Epithelial cell of esophagus (primary cell): ENCODE measurements at places on chromosomes 3 and 15.
A peak's percentile ranks its signal among the peaks of the same experiment; 100 is the strongest.

GRCh38 chr3:3825035-3825434 lies 25.8 kb downstream of the LRRN1 start:
- DNase-seq, result no peak

DNA sequence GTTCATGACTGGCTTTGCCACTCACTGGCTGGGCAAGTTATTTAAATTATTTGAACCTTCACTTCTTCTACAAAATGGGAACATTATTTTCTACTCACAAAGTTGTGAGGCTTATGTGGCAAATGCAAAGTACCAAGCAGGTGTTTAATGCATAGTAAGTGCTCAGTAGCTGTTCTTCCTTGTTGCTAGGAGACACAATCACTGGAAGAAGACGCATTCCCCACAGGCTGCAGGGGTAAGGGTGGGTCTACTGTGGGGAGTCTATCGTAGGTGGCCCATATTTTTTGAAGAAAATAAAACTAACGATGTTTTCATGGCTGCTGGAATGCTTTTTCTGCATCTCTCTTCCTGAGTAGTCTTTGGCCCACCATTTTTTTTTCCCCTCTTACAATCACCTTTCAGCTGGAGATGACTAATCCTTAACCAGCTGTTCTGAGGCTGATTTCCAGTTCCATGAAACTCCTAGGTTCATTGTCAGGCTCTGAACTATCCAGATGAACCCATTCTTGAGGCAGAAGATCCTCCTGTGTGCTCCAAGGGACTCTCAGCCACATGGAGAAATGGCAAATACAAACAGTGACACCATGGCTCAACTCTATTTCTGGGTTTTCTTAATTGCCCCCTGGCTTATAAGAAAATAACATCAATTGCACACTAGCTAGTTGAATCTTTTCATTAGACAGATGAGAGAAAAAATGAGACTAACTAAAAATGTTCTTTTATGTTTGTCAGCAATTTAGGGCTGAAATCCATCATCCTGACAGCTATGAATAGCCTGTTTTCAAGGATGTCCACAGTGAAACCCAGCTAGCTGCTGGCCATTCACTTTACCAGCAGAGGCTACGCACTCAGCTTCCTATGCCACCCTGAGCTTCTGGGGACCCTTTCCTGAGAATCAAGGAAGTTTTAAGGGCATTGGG lies 108.3 kb upstream of the ETV5 start:
- no peak for DNase-seq

DNA sequence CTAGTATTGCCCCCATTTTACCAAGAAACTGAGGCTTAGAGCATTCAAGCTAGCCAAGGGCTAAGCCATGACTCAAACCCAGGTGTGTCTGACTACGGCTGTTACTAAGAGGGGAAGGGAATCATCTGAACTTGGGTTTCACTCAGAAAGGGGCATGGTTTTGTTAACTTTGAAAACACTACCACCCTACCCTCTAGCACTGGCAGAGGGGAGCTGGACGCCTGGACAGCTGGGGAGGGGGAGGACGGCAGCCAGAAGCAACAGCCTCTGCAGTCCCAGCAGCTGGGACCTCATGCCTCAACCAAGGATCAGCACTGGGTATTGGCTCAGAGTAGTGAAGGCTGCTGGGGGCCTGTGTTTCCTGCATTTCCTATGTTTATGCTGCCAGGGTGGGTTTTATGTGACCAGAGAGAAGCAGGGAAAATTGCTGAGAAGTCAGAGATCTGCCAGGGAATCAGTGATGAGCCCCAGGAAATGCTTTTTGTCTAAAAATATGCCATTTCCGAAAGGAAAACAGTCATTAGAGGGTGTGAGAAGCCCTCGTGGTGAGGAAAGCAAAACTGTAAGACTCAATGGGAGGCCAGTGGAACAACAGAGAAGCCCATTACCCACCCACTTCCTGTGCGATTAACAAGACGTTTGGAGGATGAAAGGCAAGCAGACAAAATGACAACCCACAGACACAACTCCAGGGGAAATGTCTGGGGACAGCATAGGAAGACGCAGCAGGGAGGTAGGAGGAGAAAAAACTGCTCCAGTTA lies 41.2 kb downstream of the LIPC start:
- peak; percentile 83 for DNase-seq

DNA sequence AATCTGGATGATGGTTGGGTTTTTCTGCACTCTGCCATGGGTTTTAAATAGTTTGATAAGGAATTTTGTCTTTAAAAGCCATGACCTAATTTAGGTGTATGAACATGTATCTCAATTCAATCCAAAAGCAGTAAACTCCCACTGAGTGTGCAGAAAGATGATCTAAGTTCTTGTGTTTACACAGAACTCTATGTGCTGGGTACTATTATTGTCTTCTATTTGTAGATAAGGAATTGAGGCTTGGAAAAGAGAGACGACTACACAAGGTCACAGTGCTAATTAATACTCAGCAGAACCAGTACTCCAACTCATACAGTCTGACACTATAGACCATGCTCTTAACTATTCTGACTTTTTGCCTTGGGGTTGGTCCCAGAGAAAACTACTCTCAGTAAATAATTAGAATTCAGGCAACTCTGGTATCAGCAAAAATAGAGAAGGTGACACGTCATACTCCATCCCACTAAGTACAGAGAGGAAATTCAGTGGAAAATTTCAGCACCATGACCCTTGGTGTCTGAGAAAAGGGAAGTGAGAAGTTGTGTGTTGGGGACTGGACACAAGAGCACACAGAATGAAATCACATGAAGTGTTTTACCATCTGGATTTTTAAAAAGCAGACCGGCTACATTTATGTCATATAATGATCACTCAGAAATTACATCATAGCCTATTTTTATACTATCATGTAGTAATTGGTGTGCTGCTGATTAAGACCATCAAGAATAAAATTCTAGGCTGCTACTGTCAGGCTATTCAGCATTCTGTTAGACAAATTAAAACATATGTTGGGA lies 18.3 kb upstream of the MYH15 start:
- no peak for DNase-seq

GRCh38 chr15:85777250-85778106 lies 17.2 kb downstream of the KLHL25 start:
- DNase-seq, result no peak

GRCh38 chr3:11386465-11387113 lies 114.4 kb downstream of the ATG7 start:
- no peak for DNase-seq

- DNase-seq, result peak; percentile 75
Observed at GRCh38 chr15:52078876-52079700, 33.5 kb downstream of the BCL2L10 start.

DNA sequence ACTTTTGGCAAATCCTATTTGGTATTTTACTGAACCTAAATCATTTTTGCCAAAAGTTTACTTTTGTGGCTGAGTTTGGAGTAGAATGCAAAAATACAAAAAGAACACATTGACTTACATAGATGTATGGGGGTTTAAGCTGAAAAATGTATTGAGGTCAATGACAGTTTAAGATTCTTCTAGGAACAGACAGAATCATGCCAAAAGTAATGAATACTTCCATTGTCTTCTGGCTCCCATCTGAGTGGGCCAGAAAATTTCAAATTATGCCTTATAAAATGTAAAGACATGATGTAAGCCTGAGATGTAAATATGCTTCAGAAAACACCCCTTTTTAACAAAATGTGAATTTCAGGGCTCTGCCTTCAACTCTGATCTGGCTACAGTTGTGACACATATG lies 375.1 kb upstream of the DPH6 start:
- DNase-seq, result no peak

DNA sequence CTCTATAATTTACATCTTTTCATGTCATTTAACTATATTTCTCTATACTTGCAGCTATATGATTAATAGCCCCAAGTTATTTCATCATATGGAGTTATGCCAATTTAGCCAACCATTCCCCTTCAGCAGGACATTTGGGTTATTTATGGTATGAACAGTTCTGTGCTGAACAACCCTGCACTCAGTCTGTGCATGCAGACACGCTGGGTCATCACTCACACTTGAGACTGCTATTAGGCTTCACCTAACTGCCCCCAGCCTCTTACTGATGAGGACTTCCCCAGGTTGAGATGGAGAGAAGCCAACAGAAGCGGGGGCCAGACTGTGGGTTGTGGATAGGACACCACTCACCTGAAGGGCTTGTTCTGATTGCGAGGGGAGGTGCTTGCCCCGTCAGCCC lies 7.3 kb downstream of the TADA3 start:
- no peak for DNase-seq

- peak; percentile 22 for DNase-seq
Observed at GRCh38 chr3:59386165-59386564, 336.3 kb upstream of the CFAP20DC start.

- DNase-seq, result no peak
Observed at GRCh38 chr15:49188933-49189332, 18.9 kb downstream of the GALK2 start.

DNA sequence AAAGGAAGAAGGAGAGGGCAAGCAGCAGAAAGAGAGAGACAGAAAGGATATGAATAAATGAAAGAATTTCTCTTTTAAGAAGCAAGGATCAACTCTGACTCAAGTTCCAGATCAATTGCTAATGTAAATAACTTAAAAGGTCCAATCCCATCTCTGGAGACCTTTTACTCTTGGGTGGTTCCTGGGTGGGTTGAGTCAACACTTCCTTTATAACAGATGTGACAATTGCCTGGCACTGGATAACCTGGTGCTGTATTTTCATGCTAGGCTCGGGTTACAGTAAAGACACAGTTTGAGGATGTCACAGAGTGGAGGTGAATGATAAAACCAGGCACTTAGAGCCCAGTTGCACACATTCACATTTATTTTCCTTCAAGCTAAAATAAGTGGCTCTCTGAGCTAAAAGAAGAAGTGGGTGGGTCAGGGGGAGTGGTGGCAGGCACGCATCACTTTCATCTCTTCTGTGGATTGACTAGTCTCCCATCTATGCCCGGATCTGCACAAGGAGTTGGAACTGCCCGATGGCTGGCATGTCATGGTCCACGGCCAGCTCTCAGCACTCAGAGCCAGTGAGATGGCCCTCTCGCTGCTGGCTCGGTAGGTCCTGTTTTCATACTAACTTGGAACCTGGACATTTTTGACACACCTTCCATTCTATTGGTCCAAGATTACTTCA lies 465.8 kb downstream of the FOXP1 start:
- DNase-seq, result no peak

DNA sequence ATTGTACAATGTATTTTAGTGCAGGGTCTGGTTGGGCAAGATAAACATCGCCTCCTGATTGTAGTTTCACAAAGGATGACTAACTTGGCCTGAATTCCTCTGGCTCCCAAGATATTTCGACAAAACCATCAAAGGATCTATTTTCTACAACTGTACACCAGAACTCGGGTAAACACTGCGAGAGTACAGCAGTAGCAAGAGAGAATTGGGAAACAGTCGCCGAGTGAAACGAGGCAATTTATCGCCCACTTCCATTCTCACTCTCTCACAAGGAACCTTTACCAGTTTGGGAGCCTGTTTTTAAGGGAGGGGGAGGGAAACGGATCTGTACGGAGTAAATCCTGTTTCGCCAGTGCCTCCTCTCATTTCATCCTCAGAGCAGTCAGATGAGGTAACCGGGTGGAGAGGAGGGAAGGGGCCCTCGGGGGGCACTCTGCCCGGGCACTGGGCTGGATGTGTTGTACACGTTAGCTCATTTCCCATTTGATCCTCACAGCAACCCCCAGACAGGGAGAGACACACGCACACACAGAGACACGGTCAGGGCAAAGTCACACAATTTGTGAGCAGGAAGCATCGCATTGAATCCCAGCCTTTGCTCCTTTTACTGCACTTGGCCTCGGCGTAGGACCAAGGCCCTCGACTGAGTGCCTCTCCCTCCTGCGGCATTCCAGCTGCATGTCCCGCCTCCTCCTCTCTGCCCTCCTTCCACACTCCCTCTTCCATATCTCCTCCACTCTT lies 120.1 kb downstream of the LIPC start:
- peak; percentile 78 for DNase-seq

DNA sequence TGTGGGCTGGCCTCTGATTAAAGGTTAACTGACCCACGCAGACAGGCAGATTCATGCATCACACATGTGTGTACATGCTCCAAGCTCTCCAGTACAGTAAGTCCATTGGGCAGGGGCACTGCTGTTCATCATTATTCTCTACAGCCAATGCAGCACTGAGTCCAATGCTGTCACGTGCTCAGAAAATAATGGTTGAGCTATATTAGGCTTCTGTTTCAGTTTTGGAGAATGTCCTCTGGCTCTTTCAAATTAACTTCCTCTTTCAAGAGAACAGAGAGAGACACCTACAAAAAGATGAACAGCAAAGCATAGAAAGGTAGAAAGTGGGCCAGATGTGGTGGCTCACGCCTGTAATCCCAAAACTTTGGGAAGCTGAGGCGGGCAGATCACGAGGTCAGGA lies 202.6 kb downstream of the MEX3B start:
- no peak for DNase-seq

- DNase-seq, result peak; percentile 97
Observed at GRCh38 chr15:63476229-63476632, 28.2 kb upstream of the USP3 start.

DNA sequence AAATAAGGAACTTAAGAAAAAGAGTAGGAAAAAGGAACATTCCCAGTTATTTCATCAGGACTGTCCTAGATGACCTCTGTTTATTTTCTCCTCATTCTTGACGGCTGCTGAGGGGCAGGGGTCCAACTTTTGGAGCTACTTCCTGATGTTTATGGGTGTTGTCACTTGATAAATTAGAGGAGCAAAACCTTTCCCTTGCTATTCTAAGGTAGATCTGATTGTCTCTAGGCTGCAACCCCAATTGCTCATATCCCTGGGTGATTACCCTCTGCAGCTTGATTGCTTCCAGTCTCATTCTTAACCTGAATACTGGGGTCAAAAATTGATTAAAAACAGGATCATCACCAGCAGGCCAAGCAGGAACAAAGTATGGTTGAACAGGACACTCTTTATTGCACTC lies 311.0 kb upstream of the NDN start:
- DNase-seq, result no peak

- DNase-seq, result peak; percentile 39
Observed at GRCh38 chr3:45923755-45924154, 19.5 kb upstream of the CXCR6 start.

DNA sequence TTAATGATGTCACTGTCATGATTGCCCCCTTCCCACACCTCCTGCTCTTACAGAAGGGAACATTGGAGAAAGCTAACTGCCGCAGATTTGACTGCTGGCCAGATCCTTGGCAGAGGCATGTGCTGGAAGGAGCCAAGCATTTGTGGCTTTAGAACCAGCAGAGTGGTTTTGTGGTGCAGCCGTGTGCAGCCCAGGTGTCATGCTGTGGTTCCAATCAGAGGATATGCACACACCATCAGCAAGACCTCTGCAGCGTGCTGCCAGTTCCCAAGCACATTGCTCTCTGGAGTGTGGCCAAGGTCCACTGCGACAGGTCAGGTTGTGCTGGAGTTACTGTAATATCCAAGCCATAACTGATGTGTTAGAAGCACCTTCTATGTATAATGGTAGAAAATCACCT lies 61.6 kb downstream of the OTOL1 start:
- DNase-seq, result no peak

- no peak for DNase-seq
Observed at GRCh38 chr15:35111861-35112260, 26.8 kb upstream of the NANOGP8 start.

GRCh38 chr15:67409175-67409574 lies 111.8 kb upstream of the C15orf61 start:
- DNase-seq, result no peak

GRCh38 chr15:73892446-73893226 lies 19.3 kb downstream of the TBC1D21 start:
- no peak for DNase-seq

- DNase-seq, result no peak
Observed at GRCh38 chr3:172746475-172746874, 4.1 kb upstream of the ECT2 start.

- peak; percentile 40 for DNase-seq
Observed at GRCh38 chr3:150376001-150376848, 31.9 kb upstream of the TSC22D2 start.

- DNase-seq, result peak; percentile 28
Observed at GRCh38 chr3:87855616-87856015, 203.2 kb downstream of the CGGBP1 start.
